ENCODE measurements at places on chromosomes 4 and X. TPM values are rescaled to one million over a fixed set of nuclear protein-coding genes. Genes with fewer than 3 reads are reported as not detected.

Gene SYN1
- polyA plus RNA-seq, result 5.6 TPM

DNA sequence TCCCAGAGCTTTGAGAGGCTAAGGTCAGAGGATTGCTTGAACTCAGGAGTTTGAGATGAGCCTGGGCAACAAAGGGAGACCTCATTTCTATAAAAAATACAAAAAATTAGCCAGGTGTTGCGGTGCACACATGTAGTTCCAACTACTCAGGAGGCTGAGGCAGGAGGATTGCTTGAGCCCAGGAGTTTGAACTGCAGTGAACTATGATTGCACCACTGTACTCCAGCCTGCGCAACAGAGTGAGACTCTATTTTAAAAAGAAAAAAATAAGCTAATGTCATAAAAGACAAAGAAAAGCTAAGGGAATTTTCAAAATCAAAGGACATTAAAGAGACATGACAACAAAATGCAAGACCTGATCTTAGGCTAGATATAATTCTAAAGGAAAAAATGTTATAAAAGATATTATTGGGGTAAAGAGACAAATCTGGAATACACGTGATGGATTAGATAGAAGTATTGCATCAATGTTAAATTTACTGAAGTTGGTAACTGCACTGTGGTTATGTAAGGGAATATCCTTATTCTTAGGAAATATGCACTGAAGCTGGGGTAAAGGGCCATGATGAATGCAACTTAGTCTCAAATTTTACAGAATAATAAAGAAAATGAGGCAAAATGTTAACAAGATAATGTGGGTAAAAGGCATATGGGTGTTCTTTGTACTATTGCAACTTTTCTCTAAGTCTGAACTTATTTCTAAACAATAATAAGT is 75.2 kb downstream of the SPRY1 start:
- DNase-seq, result no peak

Gene TRIM61
- polyA plus RNA-seq, result 2.9 TPM

GRCh38 chr4:174996079-174996478 is 77.9 kb downstream of the ADAM29 start:
- DNase-seq, result no peak

Gene G3BP2
- 135 TPM for polyA plus RNA-seq

Gene MAGEB6
- polyA plus RNA-seq, result not detected

Gene XK
- 1.1 TPM for polyA plus RNA-seq

Data from left renal cortex interstitium (tissue), 4 donors.